ENCODE measurements at places on chromosomes 7 and 10.

DNA sequence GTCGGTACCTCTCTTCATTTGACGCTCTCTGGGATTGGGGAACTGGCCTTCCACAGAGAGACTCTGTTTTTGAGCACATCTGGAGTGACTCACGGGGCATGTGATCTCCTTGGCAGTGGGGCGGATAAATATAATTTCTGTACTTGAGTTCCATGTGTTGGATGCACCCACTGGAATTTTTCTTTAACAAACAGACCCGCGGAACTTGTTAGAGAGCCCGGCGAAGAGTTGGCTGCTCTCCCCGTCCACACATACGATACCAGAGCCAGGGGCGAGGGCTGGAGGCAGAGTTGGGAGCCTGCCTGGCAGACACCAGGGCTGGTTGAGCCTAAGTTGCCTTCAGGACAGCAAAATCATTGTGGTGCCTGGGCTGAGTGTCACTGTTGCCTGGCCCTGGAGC lies at the start of gene FAM180A:
FAM180A (minus strand) TSS at position 44 of the 400 bp plus-strand sequence. CDS start 233 bp downstream, outside the sequence.
- DNase-seq, result no peak

DNA sequence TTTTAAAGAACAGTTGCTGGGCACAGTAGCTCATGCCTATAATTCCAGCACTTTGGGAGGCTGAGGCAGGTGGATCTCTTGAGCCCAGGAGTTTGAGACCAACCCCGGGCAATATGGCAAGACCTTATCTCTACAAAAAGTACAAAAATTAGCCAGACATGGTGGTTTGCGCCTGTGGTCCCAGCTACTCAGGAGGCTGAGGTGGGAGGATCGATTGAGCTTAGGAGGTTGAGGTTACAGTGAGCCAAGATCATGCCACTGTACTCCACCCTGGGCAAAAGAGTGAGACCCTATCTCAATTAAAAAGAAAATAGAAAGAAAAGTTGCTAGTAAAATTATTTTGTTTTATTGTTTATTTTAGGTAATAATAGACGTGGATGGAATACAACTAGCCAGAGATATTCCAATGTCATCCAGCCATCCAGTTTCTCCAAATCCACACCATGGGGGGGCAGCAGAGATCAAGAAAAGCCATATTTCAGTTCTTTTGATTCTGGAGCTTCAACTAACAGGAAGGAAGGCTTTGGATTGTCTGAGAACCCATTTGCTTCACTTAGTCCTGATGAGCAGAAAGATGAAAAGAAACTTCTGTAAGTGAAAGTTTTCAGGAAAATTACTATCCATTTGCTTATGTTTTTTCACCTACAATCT lies 3.0 kb downstream of the NUP42 start:
- DNase-seq, result no peak

DNA sequence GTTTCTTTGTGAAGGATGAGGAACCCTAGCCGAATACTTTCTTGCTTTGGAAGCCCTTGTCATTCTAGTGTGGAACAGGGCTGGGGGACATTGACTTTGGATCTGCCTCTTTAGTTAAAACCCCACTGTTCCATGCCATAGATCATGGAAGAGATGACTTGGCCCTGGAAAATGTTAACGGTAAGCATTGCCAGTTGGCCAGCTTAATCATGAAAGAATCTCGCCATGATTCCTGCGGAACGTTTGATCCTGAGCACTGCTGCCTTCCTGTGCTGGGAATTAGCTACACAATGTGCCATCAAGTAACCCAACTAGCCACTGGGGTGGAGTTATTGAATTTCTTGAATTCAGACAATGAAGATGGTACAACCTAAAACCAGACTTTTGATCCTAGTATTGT lies 177.6 kb upstream of the FZD8 start:
- no peak for DNase-seq

DNA sequence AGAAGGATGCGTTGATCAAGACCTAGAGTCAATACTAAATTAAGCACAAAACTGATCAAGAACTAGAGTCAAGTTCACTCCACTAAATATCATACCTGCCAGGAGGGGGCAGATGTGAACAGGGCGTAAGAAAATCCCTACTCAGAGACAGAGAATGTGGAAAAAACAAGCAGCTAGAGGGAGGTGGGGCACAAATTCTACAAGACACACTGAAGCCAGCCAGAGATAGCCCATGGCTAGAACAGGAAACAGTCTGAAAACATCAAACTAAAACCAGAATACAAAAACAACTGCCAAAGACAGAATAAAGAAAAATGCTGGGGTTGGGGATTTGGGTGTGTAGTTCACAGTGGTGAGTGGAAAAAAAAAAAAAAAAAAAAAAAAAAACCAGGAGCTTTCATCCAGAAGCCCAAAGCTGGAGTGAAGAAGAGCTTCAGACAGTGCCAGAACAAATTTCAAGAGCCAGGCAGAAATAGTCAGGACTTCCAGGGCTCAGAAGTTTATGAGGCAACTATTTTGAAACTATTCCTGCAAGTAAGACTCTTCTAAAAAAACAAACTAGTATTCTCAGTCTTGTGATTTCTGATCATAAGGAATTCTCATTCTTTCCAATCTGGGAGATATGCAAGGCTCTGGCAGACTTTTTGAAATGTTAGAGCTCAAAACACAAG lies 118.3 kb downstream of the CCDC71L start:
- DNase-seq, result peak; percentile 10

- DNase-seq, result no peak
Measured at GRCh38 chr10:27636816-27637215, 108.8 kb downstream of the MKX start.

GRCh38 chr10:116469437-116469836 lies 41.8 kb downstream of the PNLIPRP3 start:
- no peak for DNase-seq

DNA sequence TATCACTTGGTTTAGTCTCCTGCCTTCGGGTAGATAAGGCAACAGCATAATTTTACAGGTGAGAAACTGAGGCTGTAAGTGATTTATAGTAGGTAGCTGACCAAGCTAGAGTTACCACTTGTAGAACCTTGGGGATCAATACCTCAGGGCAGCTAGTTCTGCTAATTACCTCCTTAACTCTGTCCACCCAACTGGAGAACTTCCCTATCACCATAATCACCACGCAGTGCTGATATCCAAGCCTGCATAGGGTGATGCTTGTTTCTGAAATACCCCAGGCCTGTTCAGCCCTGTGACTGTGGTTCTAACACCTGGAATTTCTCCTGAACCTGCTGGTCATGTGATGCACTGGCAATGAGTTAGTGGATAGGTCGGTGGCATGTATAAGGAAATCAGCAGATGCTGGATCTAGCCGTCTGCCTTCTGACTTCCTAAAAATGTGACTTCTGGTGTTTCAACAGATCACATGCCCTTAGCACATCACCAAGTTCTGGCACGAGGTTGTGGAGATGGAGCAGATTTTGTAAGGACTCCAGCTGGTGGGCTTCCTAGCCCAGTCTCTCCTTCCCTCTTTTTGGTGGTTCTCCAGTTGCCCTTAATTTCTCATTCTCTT lies 15.3 kb downstream of the PLAU start:
- no peak for DNase-seq

DNA sequence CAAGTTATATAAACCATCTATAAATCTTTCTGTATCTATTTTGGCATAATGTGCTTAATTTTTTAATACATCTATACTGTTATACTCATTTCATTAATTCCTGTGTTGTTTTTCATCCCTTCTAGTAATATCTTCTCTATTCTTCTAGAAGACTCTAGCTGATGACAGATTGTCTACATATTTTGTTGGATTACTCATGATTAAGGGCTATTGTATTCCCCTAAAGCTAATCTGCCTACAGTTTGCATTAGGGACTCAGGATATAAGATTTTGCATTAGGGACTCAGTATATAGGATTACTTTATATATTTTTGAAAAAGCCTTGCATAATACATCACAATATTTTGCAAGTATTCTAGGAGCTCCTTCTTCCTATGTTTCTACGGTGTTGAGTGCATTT lies 8.3 kb upstream of the SEMA3A start:
- DNase-seq, result no peak

GRCh38 chr10:118977022-118977599 lies 52.4 kb upstream of the NANOS1 start:
- DNase-seq, result no peak

DNA sequence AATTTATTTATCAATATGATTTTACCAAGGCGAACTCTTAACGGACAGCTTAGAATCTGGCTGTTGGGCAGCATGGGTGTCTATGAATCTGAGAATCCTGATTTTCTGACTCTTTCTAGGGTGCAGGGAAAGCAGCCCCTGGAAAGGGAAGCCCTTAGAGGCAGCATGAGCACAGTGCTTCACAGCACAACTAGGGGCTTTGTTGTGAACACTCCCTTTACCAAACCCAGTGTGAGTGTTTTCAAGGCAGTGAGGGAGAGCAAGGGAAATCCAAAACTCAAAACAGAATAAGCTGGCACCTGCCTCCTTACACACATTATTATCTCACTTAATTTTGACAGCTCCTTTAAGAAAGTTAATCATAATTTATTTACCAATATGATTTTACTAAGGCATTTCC lies 116.3 kb upstream of the CSTF2T start:
- no peak for DNase-seq

GRCh38 chr7:73707045-73707631 lies 12.3 kb downstream of the STX1A start:
- DNase-seq, result no peak

GRCh38 chr7:157041514-157042277 lies 31.2 kb upstream of the MNX1 start:
- DNase-seq, result no peak

GRCh38 chr10:27479016-27479415 lies 25.1 kb upstream of the RAB18 start:
- no peak for DNase-seq

DNA sequence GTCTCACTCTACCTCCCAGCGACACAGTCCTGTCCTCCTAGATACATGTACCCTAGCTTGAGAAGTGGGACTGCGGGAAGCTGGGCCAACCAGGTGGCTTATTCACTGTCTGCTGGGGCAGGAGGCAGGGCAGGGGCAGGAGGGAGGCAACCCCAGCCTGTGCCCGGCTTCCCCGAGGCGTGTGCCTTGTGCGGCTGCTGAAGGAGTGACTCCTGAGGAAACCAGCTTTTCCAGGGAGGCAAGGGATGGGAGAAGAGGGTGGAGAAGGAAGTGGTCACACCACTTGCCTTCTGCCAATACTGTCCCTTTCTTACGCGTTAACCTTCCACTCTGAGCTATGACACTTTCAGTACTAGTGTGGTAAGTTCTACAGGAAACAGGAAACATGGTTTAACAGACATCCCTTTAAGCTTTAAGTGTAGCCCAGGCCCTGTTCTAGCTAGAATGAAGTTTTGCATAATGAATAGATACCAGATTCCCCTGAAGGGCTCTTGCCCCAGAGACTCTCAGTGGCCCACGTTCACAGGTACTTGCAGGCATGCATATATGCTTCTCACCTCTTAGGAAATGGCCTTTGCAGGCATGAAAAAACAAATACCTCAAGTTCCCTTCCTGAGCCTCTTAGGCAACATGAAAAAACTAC lies 40.6 kb downstream of the SYPL1 start:
- no peak for DNase-seq

- DNase-seq, result no peak
Measured at GRCh38 chr10:49335364-49335972, 36.5 kb downstream of the C10orf71 start.

GRCh38 chr10:14751921-14752320 lies 22.8 kb downstream of the FAM107B start:
- DNase-seq, result no peak

DNA sequence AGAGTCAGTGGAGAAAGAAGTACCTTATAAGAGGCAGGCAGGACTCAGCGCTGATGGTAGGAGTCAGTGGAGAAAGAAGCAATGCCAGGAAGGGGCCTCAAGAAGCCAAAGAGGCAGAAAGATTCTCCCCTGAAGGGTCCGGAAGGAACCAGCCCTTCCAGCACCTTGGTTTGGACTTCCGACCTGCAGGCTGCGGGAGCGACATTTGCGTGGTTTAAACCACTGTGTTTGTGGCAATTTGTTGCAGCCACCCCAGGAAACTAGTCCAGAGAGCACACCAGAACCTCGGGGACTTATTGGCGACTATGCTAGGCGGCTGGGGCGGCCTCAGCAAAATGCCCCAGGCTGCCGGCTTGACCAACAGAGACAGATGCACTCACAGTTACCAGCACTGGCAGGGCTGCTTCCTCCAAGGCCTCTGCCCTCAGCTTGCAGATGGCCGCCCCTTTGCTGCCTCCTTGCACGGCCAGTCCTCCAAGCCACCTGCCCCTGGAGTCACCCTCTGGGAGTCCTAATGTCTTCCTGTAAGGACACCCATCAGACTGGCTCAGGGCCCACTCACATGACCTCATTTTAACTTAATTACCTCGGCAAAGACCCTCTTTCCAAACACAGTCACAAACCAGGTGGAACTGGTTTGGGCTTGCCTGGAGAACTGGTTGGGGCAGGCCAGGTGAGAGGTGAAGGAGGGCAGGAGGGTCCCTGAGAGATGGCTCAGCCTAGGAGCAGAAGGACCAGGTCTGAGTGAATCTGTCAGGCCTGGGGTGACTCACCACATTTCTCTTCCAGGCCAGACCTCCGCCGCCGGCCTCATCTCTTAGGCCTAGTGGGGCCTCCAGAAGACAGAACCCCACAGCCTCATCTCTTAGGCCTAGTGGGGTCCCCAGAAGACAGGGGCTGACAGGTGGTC lies 26.1 kb downstream of the CALML3 start:
- peak; percentile 28 for DNase-seq

GRCh38 chr7:18212758-18213157 lies 185.1 kb upstream of the PRPS1L1 start:
- DNase-seq, result no peak

- no peak for DNase-seq
Measured at GRCh38 chr7:104156842-104157277, 51.0 kb downstream of the ORC5 start.

- no peak for DNase-seq
Measured at GRCh38 chr7:94276027-94276426, 118.7 kb upstream of the COL1A2 start.

GRCh38 chr10:48981310-48981907 lies 41.8 kb upstream of the LRRC18 start:
- DNase-seq, result peak; percentile 49

- no peak for DNase-seq
Measured at GRCh38 chr10:60358282-60358681, 31.4 kb downstream of the ANK3 start.

DNA sequence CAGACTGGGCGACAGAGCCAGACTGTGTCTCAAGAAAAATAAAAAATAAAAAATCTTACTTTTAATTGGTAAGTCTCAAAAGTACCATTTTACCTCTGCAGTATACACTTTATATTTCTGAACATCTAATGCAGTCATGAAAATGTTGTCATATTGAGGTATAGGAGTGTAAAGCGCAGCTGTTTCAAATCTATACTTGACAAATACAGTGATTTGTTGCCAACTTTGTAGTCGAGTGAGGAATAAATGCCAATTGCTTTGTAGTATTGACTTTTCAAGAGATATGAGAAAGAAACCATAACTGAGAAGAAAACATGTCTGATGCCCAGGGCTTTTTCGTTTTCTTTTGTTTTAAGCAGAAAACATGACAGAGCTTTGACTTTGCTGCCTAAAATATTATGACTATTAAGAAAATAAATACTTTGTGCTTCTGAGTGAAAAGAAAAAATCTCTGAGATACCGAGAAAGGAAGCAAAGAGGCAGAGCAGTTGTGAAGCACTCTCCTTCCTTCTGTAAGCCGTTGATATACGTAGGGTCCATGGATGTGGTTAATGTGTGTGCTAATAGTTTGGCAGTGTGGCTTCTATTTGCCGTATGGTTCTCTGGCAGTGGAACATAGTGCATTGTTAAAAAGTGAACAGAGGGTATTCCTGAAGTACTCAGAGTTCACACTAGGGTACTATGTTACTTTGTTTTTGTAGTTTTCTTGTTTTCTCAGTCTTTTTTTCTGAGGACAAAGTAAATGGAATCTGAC lies 38.2 kb downstream of the AVL9 start:
- no peak for DNase-seq

Data from right kidney (tissue), 9 donors.